ENCODE measurements at places on chromosomes 1 and 21. TPM values are rescaled to one million over a fixed set of nuclear protein-coding genes. Genes with fewer than 3 reads are reported as not detected.

EPS8L3 gene
- not detected for total RNA-seq

PODN gene
- total RNA-seq = not detected

SERPINC1 gene
- not detected for total RNA-seq

WNT3A gene
- not detected for total RNA-seq

UMODL1 gene
- not detected for total RNA-seq

FAM72B gene
- 9.2 TPM for total RNA-seq

NBPF10 gene
- 1.4 TPM for total RNA-seq

TRAF3IP3 gene
- not detected for total RNA-seq

KRTAP19-7 gene
- not detected for total RNA-seq

ZNF648 gene
- not detected for total RNA-seq

PGLYRP3 gene
- not detected for total RNA-seq

FLG gene
- total RNA-seq = 0.17 TPM

CYP4B1 gene
- total RNA-seq = not detected

C1orf167 gene
- not detected for total RNA-seq

ITLN2 gene
- not detected for total RNA-seq

IL19 gene
- not detected for total RNA-seq

RRAGC gene
- total RNA-seq = 31.7 TPM

FBXO2 gene
- total RNA-seq = 7.5 TPM

TMEM81 gene
- total RNA-seq = 0.22 TPM
